LoVo (cell line): ENCODE measurements at places on chromosomes 5 and 9.

DNA sequence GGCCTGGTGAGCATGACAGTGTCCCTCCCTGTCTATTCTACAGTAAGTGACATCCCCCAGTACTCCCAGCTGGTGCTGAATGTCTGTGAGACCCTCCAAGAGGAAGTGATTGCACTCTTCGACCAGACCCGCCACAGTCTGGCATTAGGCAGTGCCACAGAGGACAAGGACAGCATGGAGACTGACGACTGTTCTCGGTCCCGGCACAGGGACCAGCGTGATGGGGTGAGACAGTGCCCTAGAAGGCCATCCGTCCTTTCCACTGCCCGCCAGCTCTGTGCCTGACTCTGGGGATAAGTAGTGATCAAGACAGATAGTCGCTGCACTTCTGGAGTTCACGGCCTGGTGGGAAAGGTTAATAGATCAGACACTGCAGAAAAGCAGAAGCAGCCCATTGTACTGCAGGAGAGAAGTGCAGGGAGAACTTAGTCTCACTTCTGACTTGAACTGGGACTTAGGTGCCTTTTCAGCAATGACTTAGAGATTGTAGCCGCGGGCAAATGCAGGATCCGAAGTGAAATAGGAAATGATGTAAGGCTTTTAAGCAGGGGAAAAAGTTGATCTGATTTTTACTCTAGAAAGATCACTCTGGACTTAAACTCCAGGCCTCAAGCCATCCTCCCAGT lies 28.4 kb downstream of the SH3GLB2 start:
- no peak for DNase-seq

- DNase-seq, result peak; percentile 67
Measured at GRCh38 chr5:146025114-146025680, 80.2 kb downstream of the PLAC8L1 start.

- no peak for DNase-seq
Measured at GRCh38 chr5:106656821-106657220, 1013.9 kb downstream of the EFNA5 start.

- DNase-seq, result no peak
Measured at GRCh38 chr5:170451747-170452365, 52.0 kb upstream of the KCNIP1 start.

- peak; percentile 56 for DNase-seq
Measured at GRCh38 chr5:141223112-141223783, at the start of gene PCDHB14. Gene PCDHB14 (plus strand): TSS chr5:141223343. CDS start chr5:141223506, 163 bp downstream.

- no peak for DNase-seq
Measured at GRCh38 chr5:149205625-149206523, 64.6 kb downstream of the ABLIM3 start.

- DNase-seq, result no peak
Measured at GRCh38 chr5:66779528-66779927, 183.3 kb downstream of the MAST4 start.

DNA sequence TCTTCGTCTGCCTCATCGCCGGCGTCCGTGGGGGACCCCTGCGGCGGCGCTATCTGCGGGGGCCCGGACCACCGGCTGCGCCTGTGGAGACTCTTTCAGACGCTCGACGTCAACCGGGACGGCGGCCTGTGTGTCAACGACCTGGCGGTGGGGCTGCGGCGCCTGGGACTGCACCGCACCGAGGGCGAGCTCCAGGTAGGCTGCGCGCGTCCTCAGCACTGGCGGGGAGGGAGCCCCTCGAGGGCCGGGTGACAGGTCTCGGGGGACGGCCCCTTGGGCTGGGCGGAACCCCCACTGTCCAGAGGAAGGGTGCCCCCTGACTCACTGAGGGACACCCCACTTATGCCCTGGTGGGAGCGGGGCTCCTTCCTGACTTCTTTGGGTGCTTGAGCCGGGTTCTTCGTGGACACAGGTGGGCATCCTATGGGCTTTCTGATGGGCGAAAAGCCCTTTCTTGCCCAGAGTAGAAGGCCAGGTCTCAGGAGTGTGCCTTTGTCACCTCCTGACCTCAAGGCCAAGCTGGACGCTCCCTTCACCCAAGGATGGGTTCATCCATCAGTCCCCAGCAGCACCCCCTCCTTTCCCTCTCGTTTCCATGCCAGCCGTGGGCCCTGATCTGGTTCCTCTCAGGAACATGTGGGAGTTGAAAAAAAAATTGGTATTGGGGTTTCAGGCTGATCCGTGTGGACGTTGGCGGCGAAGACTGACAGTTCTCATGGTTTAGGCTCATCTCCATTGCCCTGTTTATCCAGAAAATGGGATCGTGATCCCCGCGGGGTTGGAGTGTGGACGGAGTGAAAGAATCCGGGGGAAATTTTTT lies 564 bp downstream of the SLC25A25 start:
- DNase-seq, result no peak

DNA sequence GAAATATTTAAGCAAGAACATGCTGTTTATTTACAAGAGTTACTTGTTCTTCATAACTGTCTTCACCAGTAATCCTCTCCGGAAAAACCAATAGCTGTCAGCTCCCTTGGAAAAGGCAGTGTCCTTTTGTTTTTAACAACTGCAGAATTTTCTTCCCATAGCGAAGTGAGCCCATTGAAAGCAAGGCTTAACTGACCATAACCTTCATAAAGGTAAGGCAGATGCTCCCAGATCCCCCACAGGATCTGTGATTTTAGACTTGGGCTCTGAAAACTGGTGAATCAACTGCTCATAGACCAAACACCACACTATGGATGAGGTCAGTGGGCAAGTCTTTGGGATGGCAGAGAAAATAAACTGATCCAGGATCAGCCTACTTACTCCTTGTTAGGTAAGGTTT lies 155.0 kb downstream of the GLIS3 start:
- no peak for DNase-seq

DNA sequence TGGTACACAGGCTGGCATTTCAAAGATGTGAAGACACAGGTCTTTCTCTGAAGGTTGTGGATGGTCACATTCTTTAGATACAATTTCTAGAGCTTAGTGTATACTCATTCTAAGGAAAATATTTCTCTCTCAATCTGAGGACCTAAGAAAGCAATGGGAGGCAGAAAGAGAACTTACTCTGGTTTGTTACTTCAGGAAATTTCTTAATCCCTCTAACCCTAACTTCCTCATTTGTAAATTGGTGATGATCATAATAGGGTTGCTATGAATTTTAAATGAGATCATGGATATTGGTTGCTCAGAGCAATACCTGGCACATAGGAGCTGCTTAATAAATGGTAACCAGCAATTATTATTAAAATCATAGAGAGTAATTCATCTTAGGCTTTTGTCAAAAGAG lies 22.1 kb downstream of the FAM170A start:
- no peak for DNase-seq

DNA sequence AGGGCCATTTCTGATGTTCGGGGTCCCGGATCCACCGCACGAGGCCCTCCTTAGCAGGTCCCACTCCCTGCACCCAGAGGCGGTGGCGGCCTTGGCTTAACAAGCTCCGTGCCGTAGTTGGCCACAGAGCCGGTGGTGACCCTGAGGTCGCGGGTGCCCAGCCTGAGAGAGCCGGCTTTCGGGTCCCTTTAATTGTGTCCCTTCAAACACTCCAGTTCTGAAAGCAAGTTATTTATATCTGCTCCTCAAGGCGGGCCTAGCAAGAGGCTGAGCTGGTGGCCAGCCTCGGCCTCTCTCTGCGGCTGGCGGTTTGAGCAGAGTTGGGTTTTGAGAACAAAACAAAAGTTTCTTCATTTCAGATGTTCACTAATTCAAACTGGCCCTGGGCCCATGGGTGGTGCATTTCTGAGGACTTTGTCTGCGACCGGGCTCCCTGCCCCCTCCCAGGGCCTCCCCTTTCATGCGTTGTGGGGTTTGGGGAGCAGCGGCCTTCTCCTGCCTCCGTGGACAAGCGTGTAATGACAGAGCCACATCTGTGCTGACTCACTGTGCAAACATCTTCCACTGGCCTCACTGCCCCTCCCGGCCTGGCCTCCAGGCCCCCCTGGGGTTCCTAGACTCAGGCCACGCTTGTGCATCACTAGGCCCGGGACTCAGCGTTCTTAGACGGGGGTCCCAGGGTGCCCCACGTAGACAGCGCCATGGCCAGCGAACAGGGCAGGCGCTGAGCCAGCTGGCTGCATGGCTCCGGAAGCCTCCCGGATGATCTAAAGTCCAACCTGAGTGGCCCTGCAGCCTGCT lies 49.4 kb upstream of the COL5A1 start:
- no peak for DNase-seq

- no peak for DNase-seq
Measured at GRCh38 chr9:80763536-80763935, 925.8 kb downstream of the TLE1 start.

GRCh38 chr9:109176386-109176785 lies 9.3 kb upstream of the FRRS1L start:
- no peak for DNase-seq

DNA sequence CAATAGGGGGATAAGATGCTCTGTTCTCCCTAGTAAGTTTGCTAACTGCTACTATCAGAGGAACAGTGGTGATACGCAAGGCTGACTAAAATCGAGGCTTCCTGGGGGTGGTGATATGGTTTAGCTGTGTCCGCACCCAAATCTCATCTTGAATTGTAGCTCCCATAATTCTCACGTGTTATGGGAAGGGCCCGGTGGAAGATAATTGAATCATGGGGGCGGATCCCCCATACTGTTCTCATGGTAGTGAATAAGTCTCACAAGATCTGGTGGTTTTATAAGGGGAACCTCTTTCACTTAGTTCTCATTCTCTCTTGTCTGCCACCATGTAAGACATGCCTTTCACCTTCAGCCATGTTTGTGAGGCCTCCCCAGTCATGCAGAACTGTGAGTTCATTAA lies 135.1 kb downstream of the LHFPL2 start:
- no peak for DNase-seq

DNA sequence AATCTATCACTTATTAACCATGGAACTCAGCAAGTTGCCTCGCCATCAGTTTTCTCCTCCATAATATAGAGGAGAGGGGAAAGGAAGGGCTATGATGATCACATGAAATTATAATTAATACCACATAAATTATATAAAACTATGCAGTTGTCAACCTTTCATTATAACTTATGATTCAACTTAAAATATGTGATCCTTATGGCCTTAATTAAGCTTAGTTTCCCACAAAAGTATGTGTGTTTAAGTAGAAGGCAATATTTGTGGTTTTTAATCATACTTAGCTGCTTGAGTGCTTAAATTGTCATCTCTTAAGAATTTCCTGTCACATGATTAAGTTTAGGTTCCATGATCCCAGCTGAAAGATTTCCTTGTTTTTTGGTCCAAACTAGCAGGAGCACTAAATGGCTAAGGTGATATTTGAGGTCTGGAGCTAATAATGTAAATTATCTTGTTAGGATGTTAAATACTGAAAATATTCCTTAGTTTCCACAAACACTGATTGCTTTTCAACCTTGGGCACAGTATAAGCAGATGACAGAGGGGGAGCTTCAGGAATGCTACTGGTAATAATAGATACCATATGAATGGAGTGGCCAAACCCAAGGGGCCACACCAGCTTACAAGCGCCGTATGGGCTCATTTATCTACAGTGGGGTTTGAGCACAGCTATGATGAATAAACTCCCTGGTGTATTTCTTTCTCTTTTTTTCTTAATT lies 26.4 kb upstream of the F2R start:
- DNase-seq, result peak; percentile 42

DNA sequence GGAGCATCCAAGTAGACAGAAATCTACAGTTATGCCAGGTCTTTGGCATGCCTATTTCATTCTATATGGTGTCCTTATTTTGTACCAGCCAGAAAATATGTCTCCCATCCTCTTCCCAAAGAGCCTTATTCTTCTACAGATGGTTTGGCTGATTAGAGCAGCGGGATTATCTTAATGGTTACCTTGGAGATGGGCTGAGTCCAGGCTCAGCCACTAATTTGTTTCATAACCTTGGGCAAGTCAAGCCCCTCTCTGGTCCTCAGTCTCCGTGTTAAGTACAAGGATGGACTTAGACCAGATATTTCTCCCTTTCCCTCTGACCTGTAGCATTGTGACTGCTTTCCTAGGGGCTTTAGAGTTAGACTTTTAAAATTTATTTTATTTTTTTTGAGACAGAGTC lies 11.1 kb upstream of the GLE1 start:
- no peak for DNase-seq

GRCh38 chr5:7849681-7850394 lies 1.1 kb downstream of the CFAP90 start:
- no peak for DNase-seq

DNA sequence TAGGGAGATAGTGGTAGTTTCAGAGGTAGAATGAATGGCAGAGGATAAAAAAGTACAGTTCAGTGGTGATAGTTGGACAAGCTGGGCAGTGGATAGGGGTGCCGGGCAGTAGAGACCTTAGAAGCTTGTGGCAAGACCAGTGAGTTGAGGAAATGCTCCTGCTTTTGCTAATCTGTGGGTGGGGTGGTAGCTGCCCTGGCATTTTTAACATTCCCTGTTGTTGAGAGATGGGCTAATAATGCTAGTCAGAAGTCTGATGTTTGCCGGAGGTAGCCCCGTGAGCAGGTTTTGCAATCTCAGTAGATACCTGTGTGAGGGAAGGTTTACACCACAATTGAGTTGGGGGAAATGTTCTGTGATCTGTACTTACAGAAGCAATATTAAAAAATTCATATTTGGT lies 91.1 kb downstream of the TRIO start:
- peak; percentile 11 for DNase-seq

GRCh38 chr5:137203011-137203632 lies 296.0 kb downstream of the SPOCK1 start:
- no peak for DNase-seq

GRCh38 chr5:6228257-6229250 lies 149.8 kb downstream of the MED10 start:
- DNase-seq, result no peak

DNA sequence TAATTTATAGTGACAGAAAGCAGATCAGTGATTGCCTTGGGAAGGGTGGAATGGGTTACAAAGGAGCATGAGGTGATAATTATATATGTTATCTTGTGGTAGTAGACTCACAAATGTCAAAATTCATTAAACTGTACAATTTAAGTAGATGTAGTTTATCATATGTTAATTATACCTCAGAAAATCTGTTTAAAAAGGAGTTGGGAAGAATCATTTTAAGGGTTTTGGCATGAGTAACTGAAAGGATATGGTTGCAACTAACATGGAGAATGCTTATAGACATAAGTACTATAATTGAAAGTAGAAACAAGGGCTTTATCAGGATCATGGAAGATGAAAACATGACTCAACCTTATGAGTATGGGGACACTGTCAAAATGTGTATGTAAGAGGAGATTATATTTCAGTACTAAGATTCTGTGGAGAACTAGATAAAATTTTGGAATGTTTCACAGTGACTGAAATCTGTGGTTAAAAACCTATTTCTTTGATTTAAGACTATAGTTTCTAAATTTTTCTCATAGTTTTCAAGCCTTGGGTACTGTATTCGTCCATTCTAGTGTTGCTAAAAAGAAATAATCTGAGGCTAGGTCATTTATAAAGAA lies 73.3 kb downstream of the FCHO2 start:
- DNase-seq, result no peak

- no peak for DNase-seq
Measured at GRCh38 chr5:168740811-168741213, 161.6 kb upstream of the PANK3 start.
